ENCODE measurements at places on chromosomes 11 and 22.

- no peak overlapping the region for H3K4me3 ChIP-seq
- no peaks in the 10 kb centered on the region for H3K4me1 ChIP-seq
- H3K27ac ChIP-seq: no peak overlapping the region
- H3K36me3 ChIP-seq: no peaks in the 10 kb centered on the region
- no peaks in the 10 kb centered on the region for H3K27me3 ChIP-seq
These were observed 39.8 kb downstream of the SYN3 start for GRCh38 chr22:33018232-33018864.

GRCh38 chr11:64754919-64755662, 4.7 kb downstream of the PYGM start:
- no peak overlapping the region for H3K27ac ChIP-seq
- no peaks in the 10 kb centered on the region for H3K36me3 ChIP-seq
- no peaks in the 10 kb centered on the region for H3K27me3 ChIP-seq

DNA sequence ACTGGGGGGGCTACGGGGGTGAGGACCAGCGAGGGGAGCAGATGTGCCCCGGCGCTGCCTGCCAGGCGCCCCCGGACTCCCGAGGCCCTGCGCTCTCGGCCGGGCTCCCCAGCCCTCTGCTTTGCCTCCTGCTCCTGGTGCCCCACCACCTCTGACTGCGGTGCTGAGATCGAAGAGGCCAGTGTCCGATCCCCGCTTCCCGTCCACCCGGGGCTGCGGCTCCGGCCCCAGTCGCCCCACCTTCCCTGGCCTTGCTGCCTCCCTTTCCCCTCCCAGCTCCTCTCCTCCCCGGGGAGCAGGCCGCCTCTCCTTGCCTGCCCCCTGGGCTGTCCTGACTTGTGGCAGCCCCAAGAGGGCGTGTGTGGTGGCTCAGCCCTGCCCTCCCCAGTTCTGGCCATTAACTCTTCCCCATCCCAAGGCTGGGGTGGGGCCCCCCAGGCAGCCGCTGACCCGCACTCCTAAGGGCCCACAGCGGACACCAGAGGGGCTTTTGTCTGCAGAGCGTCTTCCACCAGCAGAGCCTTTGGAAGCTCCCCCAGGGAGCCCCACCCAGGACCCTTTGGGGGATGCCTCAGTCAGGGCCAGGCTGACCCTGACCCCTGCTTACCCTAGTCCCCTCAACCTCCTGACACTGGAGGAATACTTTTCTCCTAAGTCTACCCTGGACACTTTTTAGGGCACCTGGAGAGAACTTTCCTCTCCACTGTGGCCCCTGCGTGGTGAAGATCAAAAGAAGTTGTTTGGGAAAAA, 16.6 kb downstream of the RTN4RL2 start:
- H3K4me3 ChIP-seq: peak overlapping the region; percentile 13
- DNase-seq: no peak
- H3K27ac ChIP-seq: no peak overlapping the region
- H3K4me1 ChIP-seq: peaks cover 7% of the 10 kb centered on the region
- H3K27me3 ChIP-seq: peaks cover 5% of the 10 kb centered on the region
- no peaks in the 10 kb centered on the region for H3K36me3 ChIP-seq

GRCh38 chr22:24801901-24802465, 4.0 kb upstream of the SGSM1 start:
- peaks cover 2% of the 10 kb centered on the region for H3K4me1 ChIP-seq
- H3K27me3 ChIP-seq: peaks cover under 1% of the 10 kb centered on the region
- no peak overlapping the region for H3K27ac ChIP-seq
- no peak for DNase-seq
- no peaks in the 10 kb centered on the region for H3K36me3 ChIP-seq
- no peak overlapping the region for H3K4me3 ChIP-seq

DNA sequence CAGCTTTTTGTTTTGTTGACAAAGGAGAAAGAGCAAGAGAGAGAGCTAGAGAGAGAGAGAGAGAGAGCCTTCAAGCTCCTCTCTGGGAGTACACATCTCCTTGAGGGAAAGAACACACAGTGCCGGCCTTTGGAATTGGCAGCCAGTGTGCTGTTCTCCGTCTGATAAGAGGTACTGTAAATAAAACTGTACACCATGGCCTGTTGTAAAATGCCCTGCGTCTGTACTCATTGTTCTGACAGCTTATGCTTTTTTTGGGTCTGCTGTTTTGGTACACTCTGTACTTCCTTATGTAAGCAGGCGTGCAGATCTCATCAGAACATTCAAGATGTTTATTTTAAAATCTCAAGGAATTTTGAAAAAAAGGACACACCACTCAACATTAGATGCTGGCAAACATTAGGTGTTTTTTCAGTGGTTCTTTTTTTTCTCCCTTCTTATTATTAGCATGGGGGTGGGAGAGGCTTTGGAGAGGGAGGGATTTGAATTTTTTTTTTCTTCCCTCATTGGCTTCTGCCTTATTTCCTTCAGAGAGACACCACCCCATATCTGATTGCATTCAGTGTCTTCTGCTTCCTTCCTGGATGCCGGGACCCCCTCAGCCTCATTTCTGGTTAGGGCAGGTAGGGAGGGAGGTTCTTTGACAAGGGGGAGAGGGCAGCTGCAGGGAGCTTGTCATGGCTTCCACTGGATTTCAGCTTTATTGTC, 116.8 kb upstream of the NNMT start:
- no peaks in the 10 kb centered on the region for H3K36me3 ChIP-seq
- H3K27ac ChIP-seq: peak overlapping the region; percentile 90
- H3K4me3 ChIP-seq: no peak overlapping the region
- peaks cover 31% of the 10 kb centered on the region for H3K4me1 ChIP-seq

GRCh38 chr22:22556995-22557925, 1.8 kb downstream of the PRAME start:
- no peak for DNase-seq
- H3K4me1 ChIP-seq: no peaks in the 10 kb centered on the region
- no peak overlapping the region for H3K4me3 ChIP-seq
- no peaks in the 10 kb centered on the region for H3K36me3 ChIP-seq

- H3K4me1 ChIP-seq: peaks cover 3% of the 10 kb centered on the region
- H3K27me3 ChIP-seq: peaks cover 2% of the 10 kb centered on the region
- no peaks in the 10 kb centered on the region for H3K36me3 ChIP-seq
These were observed 5.8 kb upstream of the PPIL2 start for GRCh38 chr22:21659864-21660525.

GRCh38 chr11:44811841-44812448, 85.2 kb downstream of the TSPAN18 start:
- no peaks in the 10 kb centered on the region for H3K27me3 ChIP-seq
- no peak overlapping the region for H3K27ac ChIP-seq
- H3K36me3 ChIP-seq: no peaks in the 10 kb centered on the region

DNA sequence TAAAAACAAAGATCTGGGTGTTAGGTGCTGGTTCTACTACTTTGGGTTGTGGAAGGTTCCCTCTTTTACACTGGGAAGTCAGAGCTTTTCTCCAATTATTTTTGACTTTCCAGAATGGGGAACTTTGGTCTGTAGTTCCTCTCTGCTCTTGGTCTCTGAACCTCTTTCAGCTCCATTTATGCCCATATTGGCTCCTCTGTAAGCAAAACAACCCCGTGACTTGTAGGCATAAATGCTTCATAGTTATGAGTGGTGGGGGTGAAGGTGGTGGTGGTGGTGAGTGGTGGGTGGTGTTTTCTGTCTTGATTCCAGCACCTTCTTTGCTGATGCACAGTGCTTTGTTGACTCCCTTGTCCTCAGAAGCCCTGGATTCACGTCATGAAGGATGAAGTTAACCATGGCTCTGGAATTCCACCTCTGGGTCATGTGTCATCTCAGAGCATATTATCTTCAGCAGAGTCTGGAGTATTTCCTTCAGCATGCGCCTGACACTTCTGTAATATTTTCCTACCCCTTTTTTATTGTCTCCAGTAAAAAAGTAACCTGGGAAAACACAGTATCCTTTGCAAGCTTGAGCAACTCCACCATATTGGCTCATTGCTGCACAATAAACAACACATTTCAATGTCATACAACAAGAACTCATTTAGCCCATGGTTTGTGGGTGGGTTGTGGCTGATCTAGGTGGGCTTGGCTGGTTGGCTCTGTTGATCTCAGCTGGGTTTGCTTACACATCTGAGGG, 24.1 kb upstream of the GRK3 start:
- H3K27ac ChIP-seq: no peak overlapping the region
- H3K4me1 ChIP-seq: no peaks in the 10 kb centered on the region
- no peak overlapping the region for H3K4me3 ChIP-seq
- DNase-seq: no peak
- no peaks in the 10 kb centered on the region for H3K36me3 ChIP-seq
- peaks cover 1% of the 10 kb centered on the region for H3K27me3 ChIP-seq

GRCh38 chr11:133636711-133637355, 104.5 kb upstream of the OPCML start:
- H3K36me3 ChIP-seq: no peaks in the 10 kb centered on the region
- no peak overlapping the region for H3K27ac ChIP-seq
- H3K4me3 ChIP-seq: no peak overlapping the region
- no peaks in the 10 kb centered on the region for H3K4me1 ChIP-seq
- no peaks in the 10 kb centered on the region for H3K27me3 ChIP-seq
- no peak for DNase-seq

DNA sequence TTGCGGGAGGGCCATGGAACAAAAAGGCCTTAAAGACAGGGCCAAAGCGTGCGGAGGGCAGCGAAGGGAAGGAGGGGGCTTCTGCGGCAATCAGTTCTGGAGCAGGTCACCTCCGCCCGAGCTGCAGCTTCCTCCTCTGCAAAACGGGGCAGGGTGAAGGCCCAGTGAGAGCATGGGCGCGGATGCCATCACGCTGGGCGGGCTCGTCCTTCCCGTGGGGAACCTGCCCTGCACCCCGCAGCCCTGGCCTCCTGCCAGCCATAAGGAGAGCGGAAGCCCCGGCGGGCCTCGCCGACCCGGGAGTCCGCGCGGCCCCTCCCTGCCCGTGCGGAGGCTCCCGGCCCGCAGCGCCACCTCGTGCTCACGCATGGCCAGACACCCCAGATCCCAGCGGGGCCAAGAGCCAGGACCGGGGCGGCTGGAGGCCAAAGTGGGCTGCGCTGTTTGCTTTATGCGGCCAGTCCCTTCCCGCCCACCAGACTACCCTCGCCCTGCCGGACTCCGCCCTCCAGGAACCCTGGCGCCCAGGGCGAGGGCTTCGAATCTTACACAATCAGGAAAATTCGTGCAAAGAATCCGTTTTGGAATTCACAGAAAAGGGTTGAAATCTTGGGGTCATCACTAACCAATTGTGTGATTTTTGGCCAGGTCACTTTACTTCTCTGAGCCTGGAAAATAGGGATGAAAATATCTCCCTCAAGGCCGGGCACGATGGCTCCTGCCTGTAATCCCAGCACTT, 16.1 kb downstream of the TSKU start:
- H3K4me3 ChIP-seq: no peak overlapping the region
- DNase-seq: peak; percentile 62
- no peaks in the 10 kb centered on the region for H3K36me3 ChIP-seq
- peaks cover 7% of the 10 kb centered on the region for H3K4me1 ChIP-seq
- H3K27ac ChIP-seq: no peak overlapping the region
